ENCODE measurements at places on chromosomes 6 and 20.
A peak's percentile ranks its signal among the peaks of the same experiment; 100 is the strongest.

- DNase-seq: no peak
These were observed 609.3 kb upstream of the IMPG1 start for GRCh38 chr6:76681781-76682180.

- no peak for DNase-seq
These were observed 32.4 kb downstream of the COL9A1 start for GRCh38 chr6:70270287-70271005.

GRCh38 chr6:37242429-37243052 lies 15.0 kb upstream of the TBC1D22B start:
- no peak for DNase-seq

- no peak for DNase-seq
These were observed 6.8 kb downstream of the ARID1B start for GRCh38 chr6:156783958-156784357.

DNA sequence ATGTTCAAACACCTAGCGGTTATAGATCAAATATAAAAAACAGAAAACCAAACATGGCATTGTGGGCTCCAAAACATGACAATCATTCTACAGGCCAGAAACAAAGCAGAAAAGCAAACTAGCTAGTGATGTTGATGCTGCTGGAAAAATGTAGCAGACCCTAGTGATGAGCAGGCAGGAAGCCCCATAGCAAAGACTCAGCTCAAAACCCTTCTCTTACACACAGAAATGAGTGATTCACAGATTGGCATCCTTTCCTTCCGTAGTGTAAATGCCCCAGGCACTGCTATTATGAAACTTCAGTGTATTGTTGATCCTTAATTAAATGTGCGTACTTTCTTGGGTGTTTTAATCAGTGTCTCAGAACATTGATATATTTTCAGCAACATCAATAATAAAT lies 425.1 kb downstream of the UTRN start:
- DNase-seq: no peak

DNA sequence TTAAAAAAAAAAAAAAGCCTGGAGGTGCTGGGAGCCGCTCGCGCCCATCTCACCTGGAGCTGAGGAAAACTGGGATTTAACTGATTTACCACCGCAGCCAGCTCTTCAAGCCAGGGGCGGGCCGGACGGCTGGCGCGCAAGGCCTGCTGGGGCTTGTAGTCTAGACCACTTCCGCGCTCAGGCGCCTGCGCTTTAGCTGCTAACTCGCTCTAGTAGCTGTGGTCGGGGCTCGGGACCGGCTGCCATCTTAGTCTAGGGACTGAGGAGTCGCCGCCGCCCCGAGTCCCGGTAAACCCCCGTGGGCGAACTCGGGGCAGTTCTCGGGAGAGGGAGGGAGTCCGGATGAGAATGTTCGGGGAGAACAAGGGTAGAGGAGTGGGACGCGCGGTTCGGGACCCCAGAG lies at the start of gene ITCH:
TSS of gene ITCH (plus strand) at position 212 of the 403 bp plus-strand sequence. CDS start 30,539 bp downstream, outside the sequence.
- peak; percentile 76 for DNase-seq

GRCh38 chr20:52410182-52410647 lies 218.6 kb upstream of the ZFP64 start:
- no peak for DNase-seq

GRCh38 chr6:138428944-138429598 lies 25.0 kb downstream of the HEBP2 start:
- DNase-seq: peak; percentile 34

GRCh38 chr6:165658395-165659058 lies 4.5 kb downstream of the PDE10A start:
- no peak for DNase-seq

DNA sequence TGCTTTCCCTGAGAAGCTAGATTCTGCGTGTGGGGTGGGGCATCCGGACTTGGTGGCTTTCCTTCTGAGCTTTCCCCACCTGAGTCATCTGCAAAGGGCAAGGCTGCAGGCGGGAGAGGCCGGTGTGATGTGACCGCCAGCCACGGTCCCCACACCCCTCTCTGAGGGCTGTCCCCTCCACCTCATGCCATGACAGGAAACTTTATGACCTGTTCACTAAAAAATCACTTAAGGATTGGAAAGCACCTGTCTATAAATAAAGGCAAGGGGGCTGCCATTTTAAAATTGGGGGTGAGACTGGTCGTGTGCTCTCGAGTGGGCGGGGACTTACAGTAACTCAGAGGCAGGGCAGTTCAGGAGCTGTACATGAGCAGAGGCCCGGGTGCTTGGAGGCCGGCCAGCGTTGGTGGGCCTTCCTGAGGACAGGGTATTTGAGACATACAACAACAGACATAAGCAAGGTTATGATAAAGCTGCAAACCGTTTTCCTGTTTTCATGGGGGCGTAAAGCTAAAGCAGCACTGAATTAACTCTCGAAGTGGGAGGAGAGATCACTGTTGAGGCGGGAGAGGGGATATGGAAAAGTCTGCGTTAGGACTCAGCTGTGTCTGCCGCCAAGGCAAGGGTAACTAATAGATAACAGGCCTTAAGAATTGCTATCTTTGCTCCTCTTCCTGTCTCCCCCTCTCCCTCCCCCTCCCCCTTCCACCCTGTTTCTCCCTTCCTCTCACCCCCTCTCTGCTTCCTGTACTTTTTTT lies 16.1 kb upstream of the SERPINB1 start:
- DNase-seq: no peak

- DNase-seq: no peak
These were observed 58.0 kb upstream of the TMEM200A start for GRCh38 chr6:130307752-130308361.

GRCh38 chr20:22808628-22809027 lies 224.3 kb upstream of the FOXA2 start:
- no peak for DNase-seq

DNA sequence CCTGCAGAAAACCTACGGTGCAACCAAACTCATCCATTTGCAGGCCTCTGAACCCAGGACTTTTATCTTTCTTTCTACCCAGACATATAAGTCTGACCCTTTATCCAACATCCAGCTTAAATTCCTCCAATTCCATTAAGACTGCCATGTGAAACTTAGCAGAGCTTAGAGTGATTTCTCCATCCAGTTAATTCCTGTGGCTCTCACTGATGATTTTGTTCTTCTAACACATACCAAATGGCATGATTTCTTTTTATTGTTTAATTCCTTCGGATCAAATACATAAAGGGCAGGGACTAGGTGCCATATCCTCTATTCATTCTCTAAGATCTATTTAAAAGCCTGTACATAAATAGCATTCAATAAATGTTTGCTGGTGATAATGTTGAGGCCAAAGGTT lies 92.9 kb downstream of the TASP1 start:
- no peak for DNase-seq

GRCh38 chr20:51831866-51832265 lies 29.5 kb upstream of the SALL4 start:
- no peak for DNase-seq

DNA sequence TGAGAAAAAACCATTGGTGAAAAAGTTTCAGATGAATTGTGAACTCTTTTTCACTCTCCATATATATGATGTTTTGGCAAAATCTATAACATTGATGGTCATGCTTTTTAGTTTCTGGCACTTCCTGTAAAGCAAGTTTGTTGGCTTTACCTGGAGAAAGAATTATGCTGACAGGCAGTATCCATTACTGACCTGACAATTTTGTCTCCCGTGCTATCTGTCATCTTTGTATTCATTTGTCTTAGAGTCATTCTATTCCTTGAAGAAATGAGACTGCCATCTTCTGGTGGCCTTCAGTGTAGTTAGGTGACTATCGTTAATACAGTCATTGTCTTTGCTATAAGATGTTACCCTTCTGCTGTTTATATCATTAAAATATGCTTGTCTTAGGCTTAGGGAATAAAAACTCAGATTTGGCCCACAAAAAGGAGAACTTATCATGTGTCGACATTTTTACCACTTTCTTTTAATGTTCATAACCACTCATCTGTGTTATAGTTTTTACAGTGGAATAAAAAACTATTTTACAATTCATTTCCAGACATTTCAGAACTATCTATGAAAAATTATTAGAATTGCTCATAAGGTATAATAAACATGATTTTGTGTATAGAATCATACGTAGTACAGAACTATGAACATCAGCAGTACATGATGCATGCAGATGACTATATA lies 707.0 kb downstream of the EPM2A start:
- peak; percentile 14 for DNase-seq

- no peak for DNase-seq
These were observed 21.1 kb downstream of the TMEM74B start for GRCh38 chr20:1163653-1164052.

GRCh38 chr20:25539742-25540672 lies 45.3 kb downstream of the NINL start:
- DNase-seq: no peak

GRCh38 chr6:89449193-89449592 lies 16.2 kb downstream of the ANKRD6 start:
- no peak for DNase-seq

- no peak for DNase-seq
These were observed 448.3 kb upstream of the HSF2 start for GRCh38 chr6:121951123-121951522.

DNA sequence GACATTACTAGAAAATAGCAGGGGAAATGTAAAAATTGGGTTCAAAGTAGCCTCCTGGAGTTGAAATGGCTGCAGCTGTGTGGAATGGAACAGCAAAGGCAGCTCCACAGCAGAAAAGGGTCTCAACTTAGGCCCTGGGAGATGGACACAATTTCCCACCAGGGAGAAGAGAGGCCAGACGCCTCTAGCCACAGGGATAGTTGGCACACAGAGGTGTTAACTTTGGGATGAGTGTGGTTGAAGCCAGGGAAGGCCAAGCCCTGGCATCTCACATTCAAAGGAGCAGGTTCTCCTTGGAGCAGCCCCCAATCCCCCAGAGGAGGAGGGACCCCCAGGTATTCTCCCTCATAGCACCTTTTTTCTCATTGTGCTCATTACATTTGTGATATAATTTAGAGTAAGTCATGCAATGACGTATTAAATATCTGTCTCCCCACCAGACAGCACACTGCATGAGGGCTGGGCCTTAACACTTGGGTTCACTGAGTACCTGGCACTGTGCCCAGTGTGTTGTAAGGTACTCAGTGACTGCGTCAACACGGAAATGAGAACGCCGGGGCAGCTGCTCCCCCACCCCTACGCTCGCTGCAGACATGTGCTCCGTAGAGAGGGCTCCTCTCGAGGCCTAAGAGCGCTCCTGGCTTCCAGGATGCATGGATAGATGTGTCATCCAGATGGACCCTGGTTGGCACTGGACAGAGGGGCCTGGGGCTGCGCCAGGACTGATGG lies 76.0 kb upstream of the CD93 start:
- DNase-seq: peak; percentile 88

GRCh38 chr20:58901488-58902402 lies 49.2 kb downstream of the GNAS start:
- no peak for DNase-seq

DNA sequence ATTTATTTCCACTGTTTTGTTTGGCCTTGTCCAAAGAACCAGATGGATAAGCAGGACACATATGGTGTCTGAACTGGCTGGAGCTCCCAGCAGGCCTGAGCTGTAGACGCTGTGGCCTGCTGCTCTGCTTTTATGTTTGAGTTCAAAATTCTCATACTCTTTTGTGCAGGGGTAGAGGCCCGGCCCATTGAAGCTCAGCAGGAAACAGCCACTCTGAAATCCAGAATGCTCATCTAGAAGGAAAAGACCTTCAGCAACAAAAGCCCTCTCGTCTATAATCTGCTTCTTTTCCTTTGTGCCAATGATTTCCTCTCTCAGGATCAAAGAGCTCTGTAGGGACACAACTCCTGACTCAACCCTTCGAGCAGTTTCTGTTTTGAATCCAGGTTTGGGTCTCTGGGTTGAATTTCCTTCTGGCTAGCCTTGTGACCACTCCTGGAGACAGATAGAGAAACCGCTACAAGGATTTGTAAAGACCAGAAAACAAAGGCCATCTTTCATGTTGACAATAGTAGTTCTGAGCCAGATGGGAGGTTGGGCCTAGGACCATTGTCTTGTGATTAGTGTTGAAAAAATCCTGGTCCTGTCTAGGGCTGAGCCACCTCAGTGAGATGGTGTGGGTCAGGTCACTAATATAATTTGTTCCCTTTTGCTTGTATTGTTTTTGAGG lies 446.7 kb downstream of the BCKDHB start:
- no peak for DNase-seq

DNA sequence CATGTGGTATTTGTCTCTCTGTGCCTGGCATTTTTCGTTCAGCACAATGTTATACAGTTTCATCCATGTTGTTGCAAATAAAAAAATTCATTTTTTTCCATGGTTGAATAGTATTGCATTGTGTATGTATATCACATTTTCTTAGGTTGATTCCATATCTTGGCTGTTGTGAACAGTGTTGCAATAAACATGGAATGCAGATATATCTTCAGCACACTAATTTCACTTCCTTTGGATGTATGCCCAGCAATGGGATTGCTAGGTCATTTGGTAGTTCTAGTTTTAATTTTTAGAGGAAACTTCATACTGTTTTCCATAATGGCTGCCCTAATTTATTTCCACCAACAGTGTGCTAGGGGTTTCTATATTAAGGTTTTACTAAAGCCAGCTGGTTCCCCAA lies 52.6 kb downstream of the GFRAL start:
- DNase-seq: no peak

GRCh38 chr6:110474500-110474899 lies 1.9 kb downstream of the SLC22A16 start:
- no peak for DNase-seq

DNA sequence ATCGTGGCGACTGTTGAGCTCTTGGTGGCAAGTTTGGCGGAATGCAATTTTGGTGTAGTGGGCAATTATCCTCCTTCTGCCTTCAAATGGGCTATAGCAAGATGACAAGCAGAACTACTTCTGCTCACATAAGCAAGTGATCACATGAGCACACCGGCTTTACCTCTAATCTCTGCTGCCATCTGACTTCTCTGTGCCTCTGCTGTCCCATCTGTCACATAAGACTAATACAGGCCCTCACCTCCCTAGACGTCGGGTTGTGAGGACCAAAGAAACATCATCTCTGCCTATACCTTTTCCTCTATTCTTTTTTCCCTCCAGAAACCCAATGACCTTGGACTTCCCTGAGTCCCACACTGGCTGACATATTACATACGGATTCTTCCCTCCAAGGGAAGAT lies 13.3 kb upstream of the WTAP start:
- DNase-seq: no peak

- no peak for DNase-seq
These were observed 82.8 kb downstream of the PKIB start for GRCh38 chr6:122692807-122693580.

GRCh38 chr6:143970456-143971218 lies 37.4 kb downstream of the PLAGL1 start:
- DNase-seq: no peak

GRCh38 chr20:57671662-57672061 lies 38.2 kb downstream of the PMEPA1 start:
- no peak for DNase-seq

- no peak for DNase-seq
These were observed 74.3 kb downstream of the ADGB start for GRCh38 chr6:146673069-146673468.

- DNase-seq: no peak
These were observed 141.5 kb downstream of the BMP7 start for GRCh38 chr20:57124800-57125517.

GRCh38 chr20:35954907-35955251 lies 577 bp upstream of the SCAND1 start:
- no peak for DNase-seq

- no peak for DNase-seq
These were observed 277.1 kb upstream of the EYS start for GRCh38 chr6:65984089-65984488.

Measured in NCI-H1417 treated with DMSO at 0.1 percent for 48 hours (cell line).